ENCODE measurements at places on chromosomes 3 and 15.

DNA sequence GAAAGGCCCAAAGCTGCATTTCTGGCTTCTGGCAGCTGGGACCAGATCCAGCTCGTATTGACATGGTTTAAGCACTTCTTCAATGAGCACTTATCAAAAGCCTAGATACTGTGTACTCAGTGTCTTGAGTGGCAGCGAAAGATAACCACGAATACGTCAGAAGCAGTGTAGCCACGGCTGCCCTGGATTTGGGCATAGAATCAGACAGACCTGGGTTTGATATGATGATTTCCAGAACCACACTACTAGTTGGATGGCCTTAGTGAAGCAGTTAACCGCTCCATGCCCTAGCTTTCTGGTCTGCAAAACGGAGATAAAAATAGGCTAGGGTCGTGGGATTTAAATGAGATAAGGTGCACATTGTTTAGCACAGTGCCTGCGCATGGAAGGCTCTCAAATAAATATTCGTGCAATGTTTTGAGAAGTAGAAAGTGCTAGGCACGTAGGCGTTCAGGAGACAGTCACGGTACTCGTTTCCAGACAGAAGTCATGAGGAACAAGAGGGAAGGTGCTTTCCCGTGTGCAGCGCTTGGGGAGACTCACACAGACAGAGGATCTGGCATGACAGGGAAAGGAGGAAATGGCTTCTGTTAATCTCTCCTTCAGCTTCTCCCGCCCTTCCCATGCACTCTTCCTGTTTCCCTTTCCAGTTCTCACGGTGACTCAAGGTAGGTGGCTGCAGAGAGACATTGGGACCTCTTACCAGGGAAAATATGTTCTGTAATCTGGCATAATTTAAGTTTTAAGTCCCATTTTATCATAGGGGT, 70.3 kb downstream of the CCNL1 start:
- DNase-seq, result no peak

- no peak for DNase-seq
Observed at GRCh38 chr3:123093696-123094095, 26.9 kb downstream of the PDIA5 start.

- no peak for DNase-seq
Observed at GRCh38 chr3:122356402-122356801, 26.6 kb downstream of the MIX23 start.

GRCh38 chr15:47711655-47712054, 5.7 kb upstream of the SEMA6D start:
- DNase-seq, result no peak

GRCh38 chr3:11543948-11544387, 99.7 kb downstream of the VGLL4 start:
- no peak for DNase-seq

DNA sequence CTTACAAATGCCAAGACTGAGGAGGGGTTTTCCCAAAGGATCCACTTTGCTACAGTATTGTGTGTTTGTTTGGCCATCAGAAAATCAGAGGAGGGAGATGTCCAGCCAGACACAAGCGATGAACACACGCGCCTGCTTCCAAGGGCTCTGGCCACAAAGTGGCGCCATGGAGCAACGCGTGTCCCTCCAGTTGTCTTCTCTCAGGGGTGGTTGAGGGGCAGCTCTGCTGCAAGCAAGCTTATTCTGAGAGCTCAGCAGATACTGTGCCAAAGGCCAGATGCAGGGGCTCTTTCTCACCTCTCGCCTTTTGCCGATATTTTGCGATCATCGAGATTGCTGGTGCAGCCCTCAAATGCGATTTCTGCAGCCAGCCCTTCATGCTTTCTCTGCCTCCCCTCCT, 88.9 kb upstream of the OSBPL11 start:
- no peak for DNase-seq

- DNase-seq, result no peak
Observed at GRCh38 chr3:77513542-77513941, 473.6 kb downstream of the ROBO2 start.

- no peak for DNase-seq
Observed at GRCh38 chr3:197522881-197523441, 32.8 kb downstream of the BDH1 start.

- DNase-seq, result no peak
Observed at GRCh38 chr3:148062590-148062989, 635.1 kb upstream of the AGTR1 start.

DNA sequence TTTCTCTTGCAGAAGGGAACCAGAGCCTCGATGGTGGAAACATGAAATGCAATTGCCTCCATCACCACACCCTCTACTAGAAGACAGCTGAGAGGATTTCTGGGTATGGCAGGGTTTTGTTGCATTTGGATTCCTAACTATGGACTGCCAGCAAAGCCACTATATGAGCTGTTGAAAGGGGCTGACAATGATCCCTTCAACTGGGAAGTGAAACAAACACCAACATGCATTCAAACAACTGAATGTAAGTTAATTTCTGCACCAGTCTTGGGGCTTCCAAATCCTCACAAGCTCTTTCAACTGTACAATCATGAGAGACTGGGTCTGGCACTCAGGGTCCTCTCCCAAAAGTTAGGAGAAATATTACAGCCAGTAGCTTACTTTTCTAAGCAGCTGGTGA, 116.7 kb upstream of the PLCL2 start:
- no peak for DNase-seq

DNA sequence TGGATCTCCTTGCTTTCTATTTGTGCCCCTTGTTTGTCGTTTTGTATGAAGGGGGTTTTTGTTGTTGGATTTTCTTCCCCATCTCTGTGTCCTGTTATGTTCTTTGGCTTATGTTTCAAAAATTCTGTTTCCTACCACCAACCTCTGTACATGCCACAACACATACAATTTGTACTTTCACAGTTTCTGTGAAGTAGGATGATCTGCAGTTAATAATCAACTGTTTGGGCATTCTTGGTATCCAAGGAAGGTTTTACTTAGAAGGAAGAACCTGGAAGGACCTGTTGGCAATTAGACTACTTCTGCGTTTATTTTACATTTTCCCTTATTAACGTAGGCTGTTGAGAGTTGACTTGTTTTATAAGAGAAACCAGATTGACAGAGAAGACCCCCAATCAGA, 8.3 kb downstream of the SETD5 start:
- no peak for DNase-seq

DNA sequence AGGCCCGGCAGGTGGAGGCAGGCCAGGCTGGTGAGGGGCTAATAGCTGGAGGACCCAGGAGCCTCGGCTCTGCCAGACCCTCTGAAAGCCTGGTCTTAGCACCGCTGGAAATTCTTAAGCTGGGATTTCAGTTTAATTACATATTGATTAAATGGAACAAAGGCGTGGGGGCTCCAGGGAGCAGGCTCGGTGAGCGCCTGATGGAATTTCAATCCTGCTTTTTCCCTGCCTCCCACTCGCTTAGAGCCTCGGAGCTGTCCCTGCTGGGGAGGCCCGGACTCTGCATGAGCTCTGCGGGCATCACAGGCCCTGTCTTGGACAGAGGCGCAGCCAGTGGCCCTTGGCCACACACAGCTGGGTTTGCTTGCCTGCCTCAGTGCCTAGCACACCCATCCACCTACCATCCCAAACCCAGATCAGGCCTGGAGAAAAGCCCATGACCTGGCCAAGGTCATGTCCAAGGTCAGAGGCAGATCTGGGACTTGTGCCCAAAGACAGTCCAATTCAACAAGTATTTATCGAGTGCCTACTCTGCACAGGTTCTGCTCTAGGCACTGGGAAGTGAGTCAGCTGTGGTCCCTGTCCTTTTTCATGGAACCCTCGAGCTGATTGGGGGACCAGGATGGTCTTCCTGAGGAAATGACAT, 40.6 kb downstream of the LINGO1 start:
- DNase-seq, result no peak

- no peak for DNase-seq
Observed at GRCh38 chr15:68175526-68175925, 29.6 kb downstream of the CALML4 start.

DNA sequence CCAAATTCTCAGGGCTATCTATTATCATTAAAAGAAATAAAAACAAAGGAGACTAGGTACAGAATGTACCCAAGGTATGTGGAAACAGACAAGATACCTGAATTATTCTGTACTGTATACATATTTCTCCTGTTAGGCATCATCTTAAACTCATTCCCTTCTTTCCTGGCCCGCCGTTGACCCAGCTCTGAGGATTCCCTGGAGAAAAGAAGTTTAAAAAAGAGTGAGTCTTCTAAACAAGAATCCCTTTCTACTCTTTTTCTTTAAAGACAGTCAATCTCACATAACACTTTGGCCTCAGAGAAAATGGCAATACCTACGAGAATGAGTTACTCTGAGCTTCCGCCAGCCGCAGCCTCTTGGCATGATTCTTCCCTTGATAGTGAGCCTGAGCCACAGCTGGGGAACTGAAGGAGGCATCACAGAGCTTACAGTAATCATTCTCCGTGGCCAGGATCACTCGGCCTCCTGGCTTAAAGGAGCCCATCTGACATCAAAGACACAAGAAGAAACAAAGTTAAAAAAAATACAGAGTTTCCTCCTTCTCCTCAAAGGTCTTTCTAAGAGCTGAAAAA, 44.2 kb downstream of the ZMAT3 start:
- DNase-seq, result no peak

DNA sequence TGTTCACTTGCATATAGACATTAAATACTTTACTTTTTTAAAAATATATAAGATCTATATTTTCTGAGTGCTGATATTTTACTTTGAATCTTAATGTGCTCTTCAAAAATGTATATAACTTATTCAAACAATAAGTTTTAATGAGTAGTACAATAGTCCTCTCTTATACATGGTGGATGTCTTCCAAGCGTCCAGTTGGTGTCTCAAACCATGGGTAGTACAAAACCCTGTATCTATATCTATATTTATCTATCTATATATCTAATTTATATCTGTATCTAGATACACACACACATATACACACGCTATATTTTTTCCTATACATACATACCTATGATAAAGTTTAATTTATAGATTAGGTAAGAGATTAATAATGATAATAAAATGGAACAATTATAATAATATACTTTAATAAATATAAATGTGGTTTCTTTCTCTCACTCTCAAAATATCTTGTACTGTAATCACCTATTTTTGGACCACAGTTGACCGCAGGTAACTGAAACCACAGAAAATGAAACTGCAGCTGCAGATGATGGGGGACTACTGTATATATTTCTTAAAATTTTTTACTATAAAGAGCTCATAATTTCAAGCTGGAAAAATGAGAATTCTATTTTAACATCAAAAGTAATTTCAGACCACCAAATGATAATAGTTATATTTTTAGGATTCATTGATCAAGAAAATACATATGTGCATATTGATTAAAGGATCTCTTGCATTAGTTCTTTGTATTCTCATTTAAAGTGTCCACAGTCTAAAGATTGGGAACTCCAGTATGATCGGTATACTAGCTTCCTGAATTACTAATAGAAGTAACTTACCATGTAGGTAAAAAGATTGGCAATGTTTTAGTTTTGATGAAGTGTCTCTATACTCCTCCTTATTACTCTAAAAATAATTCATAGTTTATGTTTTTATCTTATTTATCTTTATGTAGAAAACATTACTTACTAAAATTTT, 215.1 kb upstream of the MLF1 start:
- DNase-seq, result no peak

DNA sequence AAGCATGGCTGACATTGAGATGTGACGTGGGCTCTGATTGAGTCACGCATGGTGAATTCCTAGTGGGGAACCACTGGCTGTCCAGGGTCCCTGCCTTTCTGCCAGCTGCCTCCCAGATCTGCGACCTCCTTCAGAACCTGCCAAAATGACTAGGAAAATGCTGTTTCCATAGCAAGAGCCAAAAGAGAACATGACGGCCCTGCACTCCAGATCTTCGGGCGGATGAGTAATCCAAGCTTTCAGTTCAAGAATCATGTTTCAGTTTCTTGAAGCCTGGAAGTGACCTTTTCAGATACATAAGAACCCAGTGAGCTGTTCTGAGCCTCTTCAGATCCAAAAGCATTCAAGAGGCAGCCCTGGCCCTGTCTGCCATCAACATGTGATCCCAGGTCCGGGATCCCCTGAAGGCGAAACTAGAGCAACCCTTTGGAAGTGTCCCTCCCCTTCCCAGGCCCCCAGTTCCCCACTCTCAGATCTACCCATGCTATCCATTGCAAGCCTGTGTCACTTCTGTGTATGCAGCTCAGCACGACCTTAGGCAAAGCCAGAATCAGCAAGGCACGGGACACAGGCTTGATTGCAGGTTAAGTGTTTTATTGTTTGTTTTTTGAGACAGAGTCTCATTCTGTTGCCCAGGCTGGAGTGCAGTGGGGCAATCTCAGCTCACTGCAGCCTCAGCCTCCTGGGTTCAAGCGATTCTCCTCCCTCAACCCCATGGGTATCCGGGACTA, 19.7 kb downstream of the ANKRD63 start:
- no peak for DNase-seq

DNA sequence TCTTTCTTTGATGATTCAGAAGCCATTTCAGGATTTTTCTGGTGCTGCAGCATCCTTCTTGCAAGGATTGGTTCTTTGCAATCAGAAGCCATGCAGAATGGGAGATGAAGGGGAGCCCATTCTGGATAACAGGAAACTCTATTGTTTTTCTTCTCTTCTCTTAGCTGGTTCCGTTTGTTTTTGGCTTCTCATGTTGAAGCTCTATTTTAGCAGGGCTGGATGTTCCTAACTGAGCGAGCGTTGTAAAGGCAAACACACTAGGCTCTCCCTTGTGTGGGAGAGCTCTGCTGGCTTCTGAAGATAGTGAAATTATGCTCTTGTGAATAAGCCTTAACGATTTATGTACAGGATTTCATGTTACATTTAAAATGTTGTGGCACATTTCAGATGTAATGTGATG, 8.3 kb downstream of the CACNA1D start:
- no peak for DNase-seq

- no peak for DNase-seq
Observed at GRCh38 chr15:65076486-65077290, at the start of gene KBTBD13. KBTBD13 (plus strand) TSS chr15:65076746; CDS start chr15:65076816, 70 bp downstream.

DNA sequence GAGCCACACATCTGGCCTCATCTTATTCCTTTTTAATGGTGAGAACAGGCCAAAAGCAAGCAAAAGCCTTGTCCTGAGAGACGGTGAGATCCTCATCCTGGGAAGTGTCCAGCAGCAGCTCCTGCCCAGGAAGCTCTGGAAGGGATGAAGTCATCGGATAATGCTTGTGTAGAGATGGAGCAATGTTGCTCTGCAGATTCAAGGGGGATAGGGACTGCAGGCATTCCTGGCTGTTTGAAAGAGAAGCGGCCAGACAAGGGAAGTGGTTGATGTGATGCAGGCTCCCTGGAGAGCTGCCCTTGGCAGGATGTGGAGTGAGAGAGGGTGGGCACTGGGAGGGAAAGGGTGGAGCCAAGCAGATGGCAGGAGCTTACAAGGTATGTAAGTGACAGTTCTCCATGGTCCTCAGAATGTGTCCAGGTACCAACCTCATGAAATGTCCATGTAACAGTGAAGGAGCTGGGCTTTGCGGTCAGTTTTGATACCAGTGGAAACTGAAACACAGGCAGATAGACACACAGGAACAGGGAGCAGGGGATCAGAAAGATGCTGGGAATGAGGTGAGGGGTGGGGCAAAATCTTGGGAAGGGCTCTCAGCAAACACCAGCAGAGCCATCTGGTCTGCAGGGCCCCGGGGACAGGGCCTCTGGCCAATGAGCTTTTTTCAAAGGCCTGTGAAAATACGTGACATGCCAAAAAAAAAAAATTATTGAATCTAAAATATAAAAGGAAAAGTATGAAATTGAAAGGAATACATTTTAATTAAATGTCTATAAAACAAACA, 32.2 kb upstream of the LACTB start:
- no peak for DNase-seq

Data from stimulated activated CD8-positive, alpha-beta memory T cell treated with anti-CD3 and anti-CD28 coated beads, Interleukin-15, amount 100 ng/mL, for 4 hours (primary cell).